ENCODE measurements at places on chromosomes 7 and 10. TPM values are rescaled to one million over a fixed set of nuclear protein-coding genes. Genes with fewer than 3 reads are reported as not detected.
A peak's percentile ranks its signal among the peaks of the same experiment; 100 is the strongest.

DNA sequence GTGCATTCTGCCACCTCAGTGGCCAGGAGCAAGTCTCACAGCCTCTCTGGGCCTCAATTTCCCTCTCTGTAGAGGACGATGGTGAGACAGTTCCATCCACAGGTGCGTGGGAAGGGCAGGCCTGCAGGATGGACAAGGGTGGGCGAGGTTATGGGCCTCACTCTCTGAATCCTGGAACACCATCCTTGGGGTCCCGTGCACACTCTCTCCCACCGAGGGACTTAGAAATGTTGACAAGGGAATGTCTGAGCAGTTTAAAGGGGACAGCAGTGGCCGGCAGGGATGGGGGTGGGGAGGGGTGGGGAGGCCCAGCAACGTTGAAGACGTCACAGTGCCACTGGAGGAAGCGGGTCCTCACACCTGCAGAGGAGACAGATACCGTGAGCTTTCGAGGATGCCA, 111.5 kb downstream of the FOXL3 start:
- peaks cover 42% of the 10 kb centered on the region for H3K27me3 ChIP-seq
- no peak for DNase-seq
- H3K27ac ChIP-seq, result no peak overlapping the region
- H3K36me3 ChIP-seq, result no peaks in the 10 kb centered on the region
- no peaks in the 10 kb centered on the region for H3K4me1 ChIP-seq
- H3K4me3 ChIP-seq, result no peak overlapping the region

DNA sequence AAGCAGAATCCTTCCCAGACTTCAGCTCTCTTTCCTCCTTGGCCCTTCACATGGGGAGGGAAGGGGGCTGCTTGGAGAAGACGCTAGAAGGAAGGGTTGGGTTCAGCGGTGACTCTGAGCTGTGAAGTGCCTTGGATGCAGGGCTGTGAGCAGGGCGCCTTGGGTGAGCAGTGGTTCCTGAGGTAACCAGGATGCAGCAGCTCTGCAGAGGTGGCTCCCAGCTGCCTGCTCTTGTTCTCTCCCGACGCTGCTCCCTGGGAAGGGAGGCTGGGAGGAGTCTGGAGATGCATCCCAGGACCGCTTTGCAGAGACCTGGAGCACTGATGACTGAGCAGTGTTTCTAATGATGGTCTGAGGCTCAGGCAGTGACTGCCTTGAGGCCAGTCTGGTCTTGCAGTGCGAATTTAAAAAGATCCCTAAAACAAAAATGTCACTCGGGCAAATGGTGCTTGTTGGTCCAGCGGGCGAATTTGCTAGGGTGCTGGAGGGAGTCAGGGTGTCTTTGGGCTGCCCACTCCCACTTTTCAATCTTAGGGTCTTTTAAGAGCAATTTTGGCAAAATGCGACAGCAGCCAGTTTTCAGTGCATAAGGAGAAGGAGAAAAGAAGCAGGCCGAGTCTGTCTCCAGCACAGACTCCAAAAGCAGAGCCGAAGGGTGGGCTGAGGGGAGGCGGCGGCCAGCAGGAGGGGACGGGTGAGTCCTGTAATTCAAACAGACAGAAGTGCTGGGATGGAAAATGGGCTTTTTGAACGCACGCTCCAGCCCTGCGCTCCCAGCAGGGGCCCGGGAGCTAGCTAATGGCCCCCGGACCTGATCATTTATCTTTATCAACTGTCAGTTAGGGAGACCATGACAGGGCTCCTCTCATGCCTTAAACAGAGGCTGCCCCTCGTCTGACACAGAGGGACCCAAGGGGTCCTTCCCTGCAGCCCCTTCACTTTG, 191.2 kb upstream of the SHH start:
- no peak for DNase-seq
- H3K4me1 ChIP-seq, result no peaks in the 10 kb centered on the region
- H3K27me3 ChIP-seq, result peaks cover 49% of the 10 kb centered on the region
- H3K36me3 ChIP-seq, result no peaks in the 10 kb centered on the region

GRCh38 chr10:35027567-35027966, 62.6 kb downstream of the CUL2 start:
- no peak overlapping the region for H3K27ac ChIP-seq
- peaks cover 75% of the 10 kb centered on the region for H3K36me3 ChIP-seq
- H3K27me3 ChIP-seq, result no peaks in the 10 kb centered on the region
- H3K4me3 ChIP-seq, result no peak overlapping the region

GRCh38 chr10:105398202-105398601, 757.1 kb downstream of the SORCS3 start:
- H3K4me1 ChIP-seq, result no peaks in the 10 kb centered on the region
- no peak overlapping the region for H3K4me3 ChIP-seq
- no peaks in the 10 kb centered on the region for H3K27me3 ChIP-seq
- H3K36me3 ChIP-seq, result no peaks in the 10 kb centered on the region
- no peak overlapping the region for H3K27ac ChIP-seq

DNA sequence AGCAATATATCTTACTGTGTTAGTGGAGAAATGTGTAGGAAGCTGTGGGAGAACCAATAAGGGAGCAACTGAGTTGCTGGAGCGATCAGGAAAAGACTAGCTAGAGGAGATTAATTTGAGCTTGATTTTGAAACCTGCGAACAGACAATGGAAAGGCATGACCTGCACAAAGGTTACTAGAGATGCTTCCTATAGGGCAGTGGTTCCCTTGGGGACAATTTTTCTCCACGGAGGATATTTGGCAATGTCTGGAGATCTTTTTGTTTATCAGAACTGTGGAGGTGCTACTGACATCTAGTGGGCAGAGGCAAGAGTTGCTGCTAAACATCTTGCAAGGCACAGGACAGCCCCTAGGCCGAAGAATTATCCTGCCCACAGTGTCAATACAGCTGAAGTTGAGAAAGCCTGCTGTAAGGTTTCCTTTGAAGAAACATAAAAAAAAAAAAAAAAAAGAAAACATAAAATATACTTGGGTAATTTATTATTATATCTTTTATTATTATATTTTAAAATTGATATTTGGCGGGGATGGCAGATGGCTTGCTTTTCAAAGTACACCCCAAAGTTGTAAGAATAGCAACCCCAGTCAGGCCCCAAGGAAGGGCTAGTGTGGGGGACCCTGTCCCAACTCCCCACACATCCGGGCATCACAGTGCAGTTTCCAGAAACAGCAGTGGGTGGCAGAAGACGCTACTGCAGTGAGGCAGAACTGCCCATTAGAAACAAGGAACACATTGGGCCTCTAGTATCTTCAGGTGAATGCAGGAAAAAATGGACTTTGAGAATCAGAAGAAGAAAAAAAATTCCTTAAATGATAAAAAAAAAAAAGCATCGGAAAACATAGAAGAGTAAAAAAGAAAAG, 481.6 kb downstream of the SH2D4B start:
- no peaks in the 10 kb centered on the region for H3K36me3 ChIP-seq
- H3K27me3 ChIP-seq, result no peaks in the 10 kb centered on the region
- DNase-seq, result peak; percentile 20
- H3K4me1 ChIP-seq, result no peaks in the 10 kb centered on the region
- no peak overlapping the region for H3K4me3 ChIP-seq

Gene IFIT1
- 0.25 TPM for total RNA-seq

Gene SERPINE1
- 1.3 TPM for total RNA-seq

Gene HMX3
- total RNA-seq, result 43.5 TPM

Gene BNIP3
- total RNA-seq, result 41.7 TPM
